NCI-H2081 (cell line): ENCODE measurements at places on chromosomes 1 and 21.
A peak's percentile ranks its signal among the peaks of the same experiment; 100 is the strongest.

DNA sequence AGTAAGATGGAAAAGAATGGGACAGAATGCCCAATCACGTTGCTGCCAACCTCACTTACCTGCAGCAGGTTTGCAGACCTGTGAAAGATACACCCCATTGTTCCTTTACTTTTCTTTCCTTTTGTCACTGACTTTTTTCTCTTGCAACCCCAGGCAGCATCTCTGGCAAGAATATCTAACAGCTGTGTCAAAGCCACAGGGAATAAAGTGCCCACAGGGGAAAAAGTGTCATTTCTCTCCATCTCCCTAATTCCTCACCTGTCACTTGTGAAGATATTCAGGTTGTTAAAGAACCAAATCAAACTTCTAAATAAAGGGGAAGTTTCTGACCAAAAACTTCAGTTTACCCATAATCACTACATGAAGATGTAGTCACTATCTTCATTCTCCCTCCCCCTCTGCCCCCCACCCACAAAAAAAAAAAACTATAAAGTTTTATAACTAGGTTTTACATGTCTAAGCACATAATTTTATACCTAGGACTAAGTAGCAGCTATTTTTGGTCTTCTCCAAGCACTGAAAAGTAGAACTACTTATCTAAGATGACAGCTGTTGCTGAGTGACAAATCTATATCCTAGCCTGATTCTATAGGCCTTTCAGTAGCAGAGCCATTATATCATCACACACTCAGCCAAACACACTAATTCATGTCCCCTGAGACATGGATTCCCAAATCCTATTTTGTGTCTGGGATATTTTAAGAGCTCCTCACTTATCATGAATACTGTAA is 54.9 kb downstream of the TBX15 start:
- DNase-seq = no peak

DNA sequence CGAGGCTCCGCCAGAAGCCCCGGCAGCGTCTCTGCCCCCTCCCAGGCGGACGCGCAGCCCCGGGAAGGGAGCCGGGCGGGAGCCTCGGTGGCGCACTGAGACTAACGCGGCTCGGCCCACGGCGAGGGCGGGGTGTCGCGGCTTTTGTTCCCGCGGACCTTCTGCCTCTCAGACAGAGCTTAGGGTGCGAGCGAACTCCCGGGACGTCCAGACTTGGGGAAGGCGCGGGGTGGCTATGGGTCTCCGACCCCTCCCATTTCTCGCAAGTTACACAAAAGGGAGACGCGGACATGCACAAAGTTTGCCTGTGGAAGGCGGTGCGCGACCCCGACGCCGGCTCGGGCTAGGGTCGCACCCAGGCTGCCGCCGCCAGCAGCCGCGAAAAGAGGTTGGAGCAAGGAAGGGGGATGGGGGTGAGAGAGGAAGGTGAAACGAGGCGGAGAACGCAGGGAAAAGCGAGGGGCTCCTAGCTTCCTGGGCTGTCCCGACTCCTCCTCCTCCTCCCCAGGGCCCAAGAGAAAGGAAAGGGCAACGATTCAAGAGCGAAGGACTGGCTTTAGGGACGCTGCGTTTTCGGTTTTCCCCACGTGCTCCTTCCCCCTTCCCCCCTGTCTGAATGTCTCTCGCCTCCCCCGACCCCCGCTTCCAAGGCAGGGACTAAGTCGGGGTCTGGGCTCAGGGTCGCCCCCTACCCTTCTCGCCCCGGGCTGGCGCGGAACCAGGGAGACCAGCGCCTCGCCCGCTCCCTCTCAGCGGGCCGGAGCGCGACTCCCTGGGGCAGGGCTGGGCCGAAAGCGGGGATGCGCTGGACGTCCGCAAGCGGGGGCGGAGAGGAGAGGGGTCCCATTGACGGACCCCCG is 729 bp downstream of the APP start:
- peak; percentile 22 for DNase-seq

GRCh38 chr1:156226116-156226538 is 13.3 kb downstream of the PMF1 start:
- no peak for DNase-seq

DNA sequence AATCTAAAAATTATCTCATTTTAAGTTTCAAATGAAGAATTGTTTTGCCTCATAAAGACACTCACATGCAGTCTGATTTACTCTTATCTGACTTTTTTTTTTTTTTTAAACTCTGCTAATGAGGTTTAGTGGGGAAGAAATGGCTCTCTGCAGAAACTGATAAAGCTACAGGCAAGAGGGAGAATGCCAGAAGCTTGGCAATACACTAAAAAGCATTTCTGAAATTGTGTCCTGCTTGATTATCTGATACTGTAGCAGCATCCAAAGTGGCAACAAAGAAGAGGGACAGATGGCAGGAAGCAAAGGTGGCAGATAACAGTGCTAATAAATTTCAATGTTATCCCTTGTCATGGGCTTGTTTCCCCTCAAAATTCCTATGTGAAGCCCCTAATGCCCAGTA is 1744.9 kb downstream of the NCAM2 start:
- no peak for DNase-seq

DNA sequence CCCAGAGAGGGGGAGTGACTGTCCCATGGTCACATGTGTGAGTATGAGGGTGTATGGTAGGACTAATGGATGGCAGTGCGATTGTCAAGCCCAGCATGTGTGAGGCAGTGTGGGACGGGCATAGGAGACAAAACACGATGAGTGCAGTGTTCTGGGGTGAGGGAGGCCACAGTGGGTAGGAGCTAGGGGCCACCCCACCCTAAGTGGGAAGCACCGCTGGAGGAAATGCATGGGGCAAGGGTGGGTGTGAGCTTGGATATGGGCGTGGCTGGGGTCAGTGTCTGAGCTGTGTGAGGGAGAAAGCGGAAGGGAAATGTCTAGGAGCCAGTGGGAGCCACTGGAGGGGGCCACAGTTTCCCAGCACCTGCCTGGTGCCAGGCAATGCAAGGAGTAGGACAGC is 56.5 kb downstream of the FOXO6 start:
- DNase-seq = no peak

- DNase-seq = peak; percentile 84
These were observed 27.9 kb downstream of the NRDC start for GRCh38 chr1:51850420-51851223.

DNA sequence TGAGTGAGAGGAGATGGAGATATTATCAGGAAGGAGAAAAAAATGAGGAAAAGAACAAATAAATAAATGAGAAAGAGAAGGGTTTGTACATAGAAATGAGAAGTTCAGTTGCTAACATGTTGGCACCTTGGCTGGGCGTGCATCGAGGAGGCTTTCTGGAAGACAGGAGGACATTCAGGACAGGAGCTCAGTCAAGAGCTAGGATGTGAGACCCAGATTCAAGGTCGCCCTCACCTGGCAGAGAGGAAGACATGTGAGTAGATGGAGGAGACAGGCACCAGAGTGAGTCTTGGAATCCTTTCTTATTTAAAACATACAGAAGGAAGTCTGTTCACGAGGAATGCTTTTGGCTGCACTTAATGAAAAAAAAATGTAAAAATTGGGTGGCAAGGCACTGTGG is 640.9 kb downstream of the NPHP4 start:
- no peak for DNase-seq

DNA sequence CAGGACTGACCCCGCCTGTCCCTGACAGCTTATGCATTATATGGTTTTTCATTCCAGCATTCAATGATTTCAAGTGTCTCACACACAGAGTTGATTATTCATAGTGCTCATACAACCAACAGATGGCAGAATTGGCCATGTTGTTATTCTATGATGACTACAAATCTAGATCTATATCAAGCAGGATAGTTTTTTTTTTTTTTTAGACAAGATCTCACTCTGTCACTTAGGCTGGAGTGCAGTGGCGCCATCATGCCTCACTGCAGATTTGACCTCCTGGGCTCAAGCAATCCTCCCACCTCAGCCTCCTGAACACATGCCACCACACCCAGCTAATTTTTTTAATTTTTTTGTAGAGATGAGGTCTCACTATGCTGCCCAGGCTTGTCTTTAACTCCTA is 40.1 kb upstream of the LRRC8D start:
- peak; percentile 22 for DNase-seq
